ENCODE measurements at places on chromosomes 2 and 18.

- no peak for DNase-seq
Measured at GRCh38 chr2:170716851-170717598, 1.9 kb downstream of the SP5 start.

DNA sequence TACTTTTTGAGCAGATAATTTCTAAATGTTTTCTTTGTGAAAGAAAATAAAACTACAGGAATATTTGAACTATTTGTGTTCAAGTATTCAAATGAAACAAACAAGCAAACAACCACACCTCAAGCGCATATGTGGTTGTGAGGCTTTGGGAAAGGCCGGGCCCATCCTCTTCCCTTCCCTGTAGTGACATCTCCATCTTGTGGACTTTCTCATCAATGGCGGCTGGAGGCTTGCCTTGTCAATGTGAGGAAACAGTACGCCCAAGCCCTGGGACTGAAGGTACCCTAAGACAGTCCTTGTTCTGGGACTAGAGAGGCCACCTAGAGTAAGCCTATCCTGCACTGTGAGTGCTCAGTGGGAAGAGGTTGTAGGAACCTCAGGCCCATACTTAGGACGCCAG is 166.8 kb downstream of the TPGS2 start:
- DNase-seq, result no peak

DNA sequence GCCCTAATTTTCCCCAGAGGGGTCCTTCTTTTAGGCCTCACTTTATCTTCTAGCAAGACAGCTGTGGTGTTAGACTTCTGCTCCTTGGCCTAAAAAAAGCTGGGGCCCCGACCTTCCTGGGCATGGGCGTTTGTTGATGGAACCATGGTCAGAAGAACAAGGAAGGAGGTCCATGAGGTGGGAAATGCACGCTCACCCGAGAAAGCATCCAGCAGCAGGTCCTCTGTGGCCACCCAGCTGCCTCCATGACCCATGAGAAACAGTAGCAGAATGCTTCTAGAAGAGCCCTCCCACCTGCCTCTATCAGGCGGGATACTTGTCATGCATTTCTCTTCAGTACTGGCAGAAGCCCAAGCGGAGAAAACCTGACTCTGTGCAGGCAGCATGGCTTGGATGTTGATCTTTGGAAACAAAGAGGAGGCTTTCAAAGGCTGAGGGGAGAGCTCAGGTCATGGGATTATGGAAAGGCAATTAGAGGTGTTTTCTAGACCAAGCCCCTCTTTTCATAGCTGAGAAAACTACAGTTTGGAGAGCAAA is 249.1 kb downstream of the FAM210A start:
- no peak for DNase-seq

DNA sequence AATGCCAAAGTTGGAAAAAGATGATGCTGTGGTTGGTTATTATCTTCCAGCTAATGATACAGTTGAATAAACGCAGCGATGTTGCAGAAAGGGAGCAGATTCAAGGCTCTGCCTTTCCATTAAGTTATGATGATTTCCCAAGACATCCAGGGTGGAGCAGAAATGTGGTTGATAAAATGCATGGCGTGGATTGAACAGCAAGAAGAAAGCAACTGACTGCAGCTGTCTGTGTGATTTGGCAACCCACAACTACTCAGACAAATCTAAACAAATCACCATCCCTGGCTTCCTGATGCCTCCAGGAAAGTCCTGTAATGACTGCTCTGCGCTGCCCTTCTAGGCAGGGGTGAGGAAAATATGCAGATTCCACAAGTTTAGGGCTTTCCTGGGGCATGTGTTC is 166.3 kb downstream of the NRP2 start:
- DNase-seq, result no peak

DNA sequence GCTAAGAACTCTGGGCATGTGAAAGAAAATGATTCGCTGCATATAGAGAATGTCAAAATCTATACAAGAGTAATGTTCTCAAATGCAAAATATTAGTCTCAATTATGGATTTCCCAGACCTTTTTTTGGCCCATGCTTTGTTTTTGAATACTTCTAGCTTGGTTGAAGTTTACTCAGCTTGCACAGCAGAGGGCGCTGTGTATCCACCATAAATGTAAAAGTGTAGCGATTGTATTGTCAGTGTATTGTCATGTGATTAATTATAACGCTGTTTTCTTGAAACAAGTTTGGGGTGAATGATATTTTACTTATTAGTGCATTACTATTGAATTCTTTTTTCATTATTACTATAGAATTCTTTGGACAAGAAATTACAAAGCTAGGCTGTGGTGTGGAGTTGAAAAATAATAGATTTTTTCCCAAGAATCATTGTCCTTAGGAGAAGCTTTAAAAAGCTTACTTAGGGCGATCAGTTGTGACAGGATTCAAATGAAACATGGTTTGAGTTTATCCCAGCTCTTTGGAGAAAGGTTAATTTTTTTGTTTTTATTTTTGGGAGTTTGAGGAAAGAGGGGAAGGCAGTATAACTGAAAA is 98.3 kb downstream of the PIK3C3 start:
- DNase-seq, result peak; percentile 31

DNA sequence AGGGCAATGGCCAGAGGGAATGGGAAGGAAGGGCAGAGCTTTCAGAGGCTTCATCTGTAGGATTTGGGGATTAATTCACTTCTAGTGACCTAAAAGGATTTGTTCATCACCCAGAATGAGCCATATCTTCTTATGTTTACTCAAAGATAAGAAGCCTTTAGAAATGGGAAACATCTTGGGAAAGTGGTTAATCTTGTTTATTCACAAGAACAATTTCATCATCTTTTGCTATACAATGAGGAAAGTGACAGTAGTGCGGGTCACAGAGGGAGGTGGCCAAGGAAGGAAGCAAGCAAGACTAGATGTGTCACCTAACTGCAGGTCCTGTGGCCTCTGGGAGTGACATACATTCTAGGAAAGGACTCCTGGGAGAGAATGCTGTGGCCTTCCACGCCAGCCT is 140.4 kb upstream of the ALPP start:
- DNase-seq, result no peak

- DNase-seq, result no peak
Measured at GRCh38 chr2:19746137-19746600, 155.6 kb downstream of the TTC32 start.

GRCh38 chr18:811182-811891 is 705 bp downstream of the YES1 start:
- no peak for DNase-seq

DNA sequence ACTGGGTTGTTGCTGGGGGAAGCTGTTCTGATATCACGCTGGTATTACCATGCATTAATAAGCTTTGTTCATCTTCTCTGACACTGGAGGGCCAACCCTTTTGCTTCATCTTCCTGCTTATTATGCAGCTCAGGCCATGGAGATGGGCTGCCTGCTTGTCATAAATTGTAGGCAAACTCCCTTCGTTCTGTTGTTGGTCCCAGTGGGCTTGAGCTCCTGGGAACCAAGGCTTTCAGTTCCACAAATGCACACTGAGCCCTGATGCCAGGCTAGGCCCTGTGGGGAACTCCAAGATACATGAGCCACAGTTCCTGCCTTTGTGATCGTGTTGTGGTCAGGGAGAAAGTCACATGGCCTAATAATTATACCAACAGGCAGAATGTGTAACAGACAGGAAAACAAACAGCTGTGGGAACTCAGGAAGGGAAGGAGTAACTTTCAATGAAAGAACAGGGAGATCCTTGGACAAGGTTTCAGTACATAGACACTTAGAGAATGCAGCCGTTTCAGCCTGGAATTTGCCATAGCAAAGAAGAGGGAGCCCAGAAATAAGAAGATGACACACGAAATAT is 49.0 kb upstream of the BCL2L11 start:
- DNase-seq, result no peak

DNA sequence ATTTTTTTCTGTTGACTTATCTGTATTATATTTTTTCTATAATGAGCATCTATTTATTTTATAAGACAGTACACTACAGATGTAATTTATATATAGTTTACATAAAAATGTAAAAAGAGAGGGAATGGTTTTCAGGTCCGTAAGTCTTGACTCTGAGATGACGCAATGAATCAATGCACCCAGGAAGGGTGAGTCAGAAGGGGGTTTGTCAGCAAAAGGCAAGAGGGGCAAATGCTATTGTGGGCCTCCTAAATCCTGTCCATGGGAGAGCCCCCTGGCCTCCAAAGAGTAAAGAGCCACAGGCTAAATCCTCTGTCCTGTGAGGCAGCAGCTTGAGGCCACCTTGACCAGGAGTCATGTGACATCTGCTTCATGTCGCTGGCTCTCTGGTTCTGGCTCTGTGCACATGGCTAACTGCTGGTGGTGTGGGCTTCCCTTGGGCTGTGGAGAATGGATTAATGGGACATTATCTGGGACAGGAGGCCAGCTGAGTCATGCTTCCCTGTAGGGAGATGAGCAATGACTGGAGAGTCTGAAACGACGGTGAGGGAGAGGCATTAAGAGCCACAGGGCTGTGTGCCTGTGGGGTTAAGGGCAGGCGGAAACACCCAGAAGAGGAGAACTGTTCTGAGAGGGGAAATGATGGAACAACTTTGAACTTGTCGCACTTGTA is 22.8 kb upstream of the ASB18 start:
- no peak for DNase-seq

GRCh38 chr18:2948038-2948437 is 64.9 kb downstream of the LPIN2 start:
- DNase-seq, result no peak

DNA sequence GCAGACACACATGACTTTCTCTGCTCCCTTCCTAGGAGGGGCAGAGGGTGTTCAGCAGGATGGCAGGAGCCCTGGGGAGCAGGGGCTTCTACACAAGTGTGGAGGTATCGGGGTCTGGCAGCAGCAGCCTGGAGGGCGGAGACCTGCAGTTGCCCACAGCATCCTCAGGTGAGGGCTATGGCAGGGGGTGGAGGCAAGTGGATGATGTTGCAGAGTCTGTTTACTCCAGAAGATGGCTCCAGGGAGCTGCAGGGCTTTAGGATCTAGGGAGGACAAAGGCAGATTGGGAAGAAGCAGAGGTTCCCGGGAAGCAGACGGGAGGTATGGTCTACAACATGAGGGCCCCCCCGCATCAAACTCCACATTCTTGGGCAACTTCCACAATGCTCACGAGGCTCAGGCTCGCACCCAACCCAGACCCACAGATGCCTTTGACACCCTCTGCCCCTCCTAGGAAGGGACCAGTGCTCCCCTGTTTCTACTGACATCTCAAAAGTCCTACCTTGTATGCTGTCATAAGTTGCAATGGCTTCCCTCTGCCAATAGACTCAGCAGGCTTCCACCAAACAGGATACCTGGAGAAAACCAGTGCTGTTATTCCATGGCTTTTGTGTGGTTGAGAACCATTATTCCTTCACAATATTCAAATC is 12.0 kb upstream of the ATP6V1C2 start:
- no peak for DNase-seq

GRCh38 chr2:123002660-123003248 is 1022.3 kb upstream of the CNTNAP5 start:
- no peak for DNase-seq

DNA sequence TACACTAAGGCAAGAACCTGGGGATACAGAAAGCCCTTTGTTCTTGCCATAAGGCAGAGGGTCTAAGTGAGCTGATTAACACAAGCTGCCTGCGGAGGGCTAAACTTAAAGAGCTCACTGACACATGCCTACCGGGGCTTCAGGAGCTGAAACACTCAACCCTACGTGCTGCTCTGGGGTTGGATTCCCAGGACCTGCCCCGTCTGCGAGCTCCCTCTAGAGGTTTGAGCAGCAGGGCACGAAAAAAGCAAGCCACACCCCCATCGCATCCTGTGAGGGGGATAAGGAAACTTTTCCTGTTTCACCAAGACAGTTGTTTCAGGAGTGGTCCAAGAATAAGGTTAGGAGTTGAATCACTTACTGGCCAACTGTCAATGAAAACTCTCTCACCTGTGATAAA is 562.1 kb downstream of the TMX3 start:
- DNase-seq, result no peak

DNA sequence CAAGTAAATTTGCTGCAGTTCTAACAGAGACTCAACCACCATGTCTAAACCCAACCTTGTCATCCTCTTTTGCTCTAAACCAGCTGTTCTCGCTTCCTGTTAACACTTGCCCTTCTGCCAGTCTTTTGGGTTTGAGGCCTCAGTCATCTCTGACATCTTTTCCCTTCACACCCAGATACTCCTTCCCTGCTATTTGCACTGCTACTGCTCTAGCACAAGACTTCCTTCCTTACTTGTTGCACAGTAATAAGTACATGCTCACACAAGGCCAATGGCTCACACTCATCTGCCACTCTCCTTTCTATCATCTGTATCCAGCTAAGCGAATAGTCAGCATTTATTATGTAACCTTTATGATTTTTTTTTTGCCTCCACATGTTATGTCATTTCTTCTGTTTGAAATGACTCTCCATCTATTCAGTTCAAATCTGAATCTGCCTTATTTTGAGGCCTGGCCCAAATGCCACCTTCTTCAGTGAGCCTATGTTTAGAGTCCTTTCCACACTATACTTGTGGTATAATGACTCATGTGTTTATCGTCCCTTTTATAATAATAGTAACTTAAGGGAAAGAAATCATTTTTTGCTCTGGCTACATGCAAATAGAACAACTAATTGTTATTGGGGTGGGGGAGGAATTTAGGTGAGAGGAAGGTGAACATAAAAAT is 22.5 kb upstream of the CDKL4 start:
- DNase-seq, result no peak

GRCh38 chr2:310994-311393 is 23.1 kb upstream of the ALKAL2 start:
- DNase-seq, result no peak

DNA sequence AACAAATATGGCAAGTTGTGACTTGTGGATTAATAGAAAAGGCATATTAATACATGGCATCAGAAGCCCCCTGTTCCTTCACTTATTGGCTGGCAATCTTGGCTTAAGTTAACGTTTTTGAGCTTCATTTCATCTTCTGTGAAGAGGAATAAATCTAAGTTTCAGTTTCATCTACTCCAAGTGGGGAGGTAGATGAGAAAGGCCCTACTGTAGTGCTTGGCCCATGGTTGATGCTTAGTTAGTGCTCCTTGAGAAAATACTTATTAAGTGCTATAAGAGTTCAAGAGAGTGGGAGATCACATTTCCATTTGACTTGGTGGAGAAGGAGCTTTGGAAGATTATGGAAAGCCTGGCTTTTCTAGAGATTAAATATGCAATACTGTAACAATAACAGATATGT is 244.3 kb downstream of the BABAM2 start:
- DNase-seq, result no peak

DNA sequence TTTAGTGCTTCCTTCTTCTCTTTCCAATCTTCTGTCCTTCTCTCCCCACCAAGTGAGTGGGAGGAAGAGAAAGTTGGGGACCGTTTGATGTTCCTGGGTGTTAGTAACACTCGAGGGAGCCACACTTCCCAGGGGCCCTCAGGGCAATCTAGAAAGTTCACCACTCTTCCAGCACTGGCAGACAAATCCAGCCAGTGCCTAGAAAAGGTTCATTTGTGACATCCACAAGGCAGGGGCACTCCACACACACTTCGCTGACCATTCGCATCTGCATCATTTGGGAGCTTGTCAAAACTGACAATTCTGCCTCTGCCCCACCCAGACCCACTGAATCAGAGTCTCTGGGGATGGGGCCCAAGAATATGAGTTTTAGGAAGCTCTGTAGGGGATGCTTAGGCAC is 86.8 kb upstream of the ST3GAL5 start:
- DNase-seq, result no peak

GRCh38 chr2:150532879-150533278 is 45.4 kb upstream of the RND3 start:
- DNase-seq, result no peak

GRCh38 chr18:27921904-27922751 is 254.8 kb downstream of the CDH2 start:
- DNase-seq, result no peak

GRCh38 chr2:225766431-225766830 is 366.9 kb downstream of the NYAP2 start:
- no peak for DNase-seq

- DNase-seq, result no peak
Measured at GRCh38 chr2:99637159-99637697, 147.4 kb upstream of the REV1 start.

GRCh38 chr2:127596311-127597045 is 49.5 kb upstream of the GPR17 start:
- DNase-seq, result no peak

Measured in activated T-helper 1 cell treated with anti-CD3 and anti-CD28 coated beads, Interleukin-2, amount 50 U/mL, for 16 hours (primary cell).